SW480 (cell line): ENCODE measurements at places on chromosomes 4 and X.

DNA sequence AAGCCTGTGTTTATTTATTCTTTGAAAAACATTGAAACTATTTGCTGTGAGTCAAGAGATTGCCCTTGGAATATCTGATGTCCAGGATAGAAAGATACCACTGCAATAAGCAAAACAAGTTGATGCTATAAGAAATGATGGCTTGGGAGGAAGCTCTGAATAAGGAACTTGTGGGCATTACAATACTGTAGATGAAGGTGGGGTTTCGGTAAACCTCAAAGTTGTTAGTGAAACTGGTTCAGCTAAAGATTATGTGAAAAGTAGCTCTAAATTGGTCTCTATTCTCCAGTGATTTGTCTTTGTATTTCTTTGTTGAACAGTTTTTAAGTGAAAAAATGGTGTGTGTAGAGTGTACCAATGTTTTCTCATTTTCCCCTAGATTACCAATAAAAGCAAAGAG is 128.7 kb downstream of the AKAP4 start:
- DNase-seq = no peak

GRCh38 chr4:64935469-64936001 is 526.3 kb upstream of the TECRL start:
- no peak for DNase-seq

- DNase-seq = no peak
These were observed 14.6 kb upstream of the DCTD start for GRCh38 chr4:182931691-182932345.

GRCh38 chrX:69027181-69028005 is 137.9 kb downstream of the PJA1 start:
- DNase-seq = peak; percentile 84

- DNase-seq = no peak
These were observed 234.1 kb upstream of the PGRMC2 start for GRCh38 chr4:128521648-128522111.

DNA sequence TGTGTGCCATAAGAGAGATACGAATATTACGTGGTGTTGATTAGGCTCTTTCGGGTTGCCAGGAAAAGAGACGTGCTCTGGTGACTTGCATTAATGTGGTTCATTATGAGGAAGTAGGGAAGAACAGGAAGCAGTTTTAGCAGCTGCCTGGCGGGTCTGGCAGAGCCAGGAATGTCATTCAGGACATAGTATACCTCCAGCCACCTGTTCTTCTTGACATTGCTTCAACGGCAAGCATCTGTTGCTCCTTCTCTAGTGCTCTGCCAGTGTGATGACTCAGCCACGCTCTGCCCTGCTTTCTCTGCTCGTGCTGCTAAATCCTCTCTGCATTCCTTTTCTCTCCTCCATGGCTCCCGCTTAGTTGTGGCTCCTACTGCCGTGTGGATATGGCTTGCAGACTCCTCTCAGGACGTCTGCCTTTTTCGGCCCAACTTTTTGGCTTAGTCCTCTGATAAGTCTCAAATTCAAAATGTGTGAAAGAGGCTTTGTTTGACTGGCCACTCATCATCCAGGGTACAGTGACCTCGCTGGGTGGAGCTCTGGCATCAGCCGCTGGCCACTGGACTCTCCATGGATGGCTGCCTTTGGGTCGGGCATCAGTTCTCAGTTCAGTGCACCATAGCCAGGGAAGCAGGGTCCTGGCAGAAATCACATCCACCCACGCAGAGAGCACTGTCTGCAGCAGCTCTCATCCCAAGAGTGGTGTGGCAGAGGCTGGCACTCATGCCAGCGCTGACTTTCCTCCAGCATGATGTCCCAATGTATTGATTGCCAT is 89.3 kb upstream of the KLF3 start:
- DNase-seq = peak; percentile 27

DNA sequence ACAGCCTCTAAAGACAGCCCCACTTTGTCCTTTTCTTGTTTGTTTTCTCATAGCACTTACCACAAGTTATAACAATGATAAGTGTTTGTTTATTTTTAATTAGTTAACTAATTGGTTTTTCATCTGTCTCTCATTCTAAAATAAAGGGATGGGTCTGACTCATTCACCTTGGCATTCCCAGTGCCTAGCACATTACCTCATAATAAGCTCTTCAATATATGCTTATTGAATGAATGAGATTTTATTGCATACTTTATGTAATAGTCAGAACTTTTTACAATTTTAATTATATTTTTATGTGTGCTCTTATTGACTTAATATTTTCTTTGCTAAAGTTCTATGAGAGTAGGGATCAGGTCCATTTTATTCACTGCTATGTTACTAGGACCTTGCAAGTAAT is 22.8 kb upstream of the PRKG2 start:
- DNase-seq = no peak
